ENCODE measurements at places on chromosomes 6 and 20.

GRCh38 chr6:22023937-22024336 is 272.9 kb downstream of the PRL start:
- DNase-seq: no peak

GRCh38 chr6:35011096-35012041 is 122.3 kb downstream of the ANKS1A start:
- DNase-seq: no peak

DNA sequence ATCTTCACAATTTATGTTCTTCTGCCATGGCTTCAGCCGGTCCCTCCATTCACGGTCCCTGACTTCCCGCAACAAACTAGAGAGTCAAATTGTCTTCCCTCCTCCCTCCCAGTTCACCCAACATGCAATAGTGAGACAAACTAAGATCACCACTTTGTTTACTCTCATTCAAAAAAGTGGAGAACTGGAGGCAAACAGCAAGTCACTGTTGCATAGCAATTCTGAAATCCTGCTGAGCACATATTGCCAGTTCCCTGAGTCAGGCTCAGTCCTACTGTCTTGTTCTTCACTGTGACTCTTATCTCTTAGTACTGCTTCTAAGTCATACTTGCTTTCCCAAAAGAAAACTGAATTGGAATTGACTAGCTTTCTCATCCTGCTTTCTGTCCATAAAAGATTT is 287.2 kb upstream of the SASH1 start:
- DNase-seq: no peak

DNA sequence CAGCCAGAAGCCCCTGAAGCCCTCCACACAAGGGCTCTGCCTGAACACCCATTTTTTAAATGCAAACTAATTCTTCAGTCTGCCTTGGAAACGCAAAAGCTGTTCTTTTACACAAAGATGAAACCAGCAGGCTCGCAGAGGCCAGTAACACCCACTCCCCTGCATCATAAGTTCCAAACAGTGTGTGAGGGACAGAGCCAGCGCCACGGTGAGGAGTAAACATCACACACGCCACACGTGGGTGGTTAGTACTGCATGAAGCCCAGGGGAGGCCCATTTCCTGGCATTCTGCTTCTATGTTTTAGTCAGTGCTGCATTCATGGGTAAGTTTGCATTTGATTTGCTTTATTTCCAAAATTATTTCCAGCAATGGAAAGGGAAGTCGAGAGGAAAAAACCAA is 217.7 kb upstream of the RIN2 start:
- no peak for DNase-seq

- no peak for DNase-seq
Measured at GRCh38 chr6:10403385-10404106, 11.3 kb downstream of the TFAP2A start.

DNA sequence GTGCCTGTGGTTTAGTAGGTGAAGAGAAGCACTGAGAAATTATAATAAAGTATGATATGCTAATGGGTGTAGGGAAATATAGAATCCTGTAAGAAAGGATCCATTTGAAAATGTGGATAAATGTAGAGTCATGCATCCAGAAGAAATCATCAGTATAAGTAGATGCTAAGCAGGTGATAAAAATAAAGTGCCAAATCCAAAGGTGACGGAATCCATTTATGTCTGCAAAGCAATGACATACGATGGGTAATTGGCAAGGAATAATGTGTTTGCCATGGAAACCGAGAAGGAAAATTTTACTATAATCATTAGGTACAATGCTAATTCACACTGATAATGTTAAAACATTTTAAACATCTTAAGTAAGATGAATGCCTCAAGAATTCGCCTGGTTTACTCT is 163.0 kb downstream of the OPN5 start:
- no peak for DNase-seq

- no peak for DNase-seq
Measured at GRCh38 chr6:148789948-148790347, 43.1 kb downstream of the UST start.

DNA sequence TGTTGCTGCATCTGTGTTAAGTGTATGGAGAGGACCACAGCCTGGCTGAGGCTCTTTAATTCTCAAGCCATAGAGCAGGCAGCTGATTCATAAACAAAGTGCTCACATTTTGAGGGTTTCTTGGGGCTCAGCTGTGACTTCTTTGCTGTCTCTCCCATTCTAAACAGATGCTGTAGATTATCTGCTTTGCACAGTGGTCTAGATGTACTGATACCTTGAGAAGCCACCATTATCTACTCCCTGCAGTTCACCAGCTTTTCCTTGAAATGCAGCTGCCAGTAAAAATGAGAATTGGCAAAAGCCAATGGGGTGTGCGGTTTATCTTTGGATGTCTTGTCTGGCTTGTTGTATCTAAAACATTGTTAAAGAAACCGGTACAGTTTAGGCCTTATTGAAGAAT is 5.2 kb upstream of the CNR1 start:
- no peak for DNase-seq

GRCh38 chr20:8073024-8073832 is 53.7 kb upstream of the TMX4 start:
- DNase-seq: no peak

- no peak for DNase-seq
Measured at GRCh38 chr6:157527471-157527907, 146.5 kb downstream of the ZDHHC14 start.

GRCh38 chr6:90264561-90264960 is 32.1 kb downstream of the BACH2 start:
- no peak for DNase-seq

GRCh38 chr20:62822788-62823651 is 6.2 kb downstream of the COL9A3 start:
- DNase-seq: no peak

- no peak for DNase-seq
Measured at GRCh38 chr20:38231531-38232121, 28.9 kb downstream of the KIAA1755 start.

DNA sequence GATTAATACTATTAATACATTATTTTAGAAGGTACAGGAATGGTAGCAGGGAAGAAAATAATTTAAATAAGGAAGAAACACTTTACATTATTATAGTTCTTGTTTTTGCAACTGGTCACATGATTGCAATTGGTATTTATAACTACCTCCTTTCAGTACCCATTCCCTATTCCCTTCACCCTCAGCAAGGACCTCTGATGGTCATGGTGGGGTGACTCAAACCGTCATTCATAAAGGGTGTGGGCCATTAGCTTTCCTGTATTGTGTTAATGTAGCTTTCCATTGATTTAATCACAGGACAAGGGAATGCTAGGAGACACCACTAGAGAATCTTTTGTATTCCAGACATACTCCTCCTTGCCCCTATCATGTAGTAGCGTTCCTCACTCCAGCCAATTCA is 47.2 kb upstream of the TMEM244 start:
- no peak for DNase-seq

GRCh38 chr6:143322386-143322785 is 128.1 kb downstream of the ADAT2 start:
- no peak for DNase-seq

GRCh38 chr20:46049815-46050214 is 20.8 kb downstream of the SLC12A5 start:
- DNase-seq: no peak

DNA sequence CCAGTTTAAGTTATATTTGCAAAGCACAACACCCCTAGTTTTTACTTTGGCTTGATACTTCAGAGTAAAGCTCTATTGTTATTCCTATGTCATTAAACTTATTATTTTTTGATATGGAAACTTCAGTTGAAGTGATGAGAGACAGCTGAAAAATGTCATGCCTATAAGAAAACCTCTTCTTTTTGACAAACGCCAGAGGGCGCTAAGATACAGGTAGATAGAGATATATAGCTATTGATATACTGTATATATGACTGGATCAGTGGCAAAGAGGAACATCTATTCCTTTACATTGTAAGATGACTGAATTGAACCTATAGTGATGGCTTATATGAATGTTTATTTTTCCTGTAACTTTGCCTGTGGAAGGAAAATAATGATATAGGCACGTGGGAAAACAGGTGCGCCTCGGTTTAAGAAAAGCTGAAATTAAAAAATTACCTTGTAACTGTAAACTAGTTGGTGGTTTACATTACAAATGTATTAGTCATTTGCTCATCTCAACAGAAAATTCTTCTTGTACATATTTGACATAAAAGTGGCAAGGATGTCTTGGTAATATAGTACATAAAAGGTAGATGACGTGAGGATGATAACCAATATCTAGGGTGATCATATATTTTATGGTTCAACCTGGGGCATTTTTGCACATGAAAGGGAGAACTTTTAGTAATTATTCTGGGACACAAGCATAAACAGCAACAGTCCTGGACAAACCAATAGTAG is 74.1 kb downstream of the LAMA4 start:
- no peak for DNase-seq

GRCh38 chr20:25039697-25040437 is 18.1 kb downstream of the ACSS1 start:
- no peak for DNase-seq

GRCh38 chr20:20410678-20411077 is 42.8 kb downstream of the INSM1 start:
- DNase-seq: no peak

DNA sequence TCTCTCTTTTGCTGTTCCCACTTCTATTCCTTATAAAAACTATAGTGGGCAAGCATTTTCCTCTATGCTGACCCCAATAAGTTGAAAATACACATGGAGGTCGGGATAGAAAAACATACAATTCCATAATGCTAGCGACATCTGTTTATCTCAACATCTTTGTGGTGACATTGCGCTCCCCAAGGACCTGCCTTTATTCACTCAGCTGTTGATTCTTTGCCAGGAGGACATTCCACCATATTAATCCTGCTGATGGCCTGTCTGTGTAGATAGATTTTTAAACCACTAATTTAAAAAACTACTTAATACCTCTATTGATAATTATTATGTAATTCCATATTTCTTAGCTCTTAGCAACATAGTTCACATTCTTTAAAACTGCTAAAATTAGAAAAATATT is 555.3 kb upstream of the MAP3K7 start:
- DNase-seq: no peak

All from activated CD4-positive, alpha-beta T cell treated with anti-CD3 and anti-CD28 coated beads for 1 hour (primary cell).